Fibroblast of mammary gland (primary cell): ENCODE measurements at places on chromosomes 12 and 14.
A peak's percentile ranks its signal among the peaks of the same experiment; 100 is the strongest.

- peak; percentile 47 for DNase-seq
Observed at GRCh38 chr12:77372026-77372425, 306.7 kb upstream of the E2F7 start.

DNA sequence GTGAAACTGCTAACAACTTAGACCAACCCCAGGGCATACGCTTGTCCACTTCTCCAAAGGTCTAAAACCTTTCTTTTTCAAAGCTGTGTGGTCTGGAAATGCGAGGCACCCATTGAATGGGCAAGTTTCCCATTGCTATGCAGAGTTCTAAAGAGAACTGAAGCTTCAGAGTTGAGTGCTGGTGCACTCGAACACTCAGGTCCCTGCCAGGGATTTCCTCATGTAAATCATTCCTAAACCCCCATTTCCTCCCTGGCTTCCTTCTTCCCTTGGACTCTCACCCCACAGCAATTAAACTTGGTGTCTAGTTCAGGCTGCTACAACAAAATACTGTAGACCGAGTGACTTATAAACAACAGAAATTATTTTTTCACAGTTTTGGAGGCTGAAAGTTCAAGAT lies 2.2 kb upstream of the PXN start:
- DNase-seq: no peak

DNA sequence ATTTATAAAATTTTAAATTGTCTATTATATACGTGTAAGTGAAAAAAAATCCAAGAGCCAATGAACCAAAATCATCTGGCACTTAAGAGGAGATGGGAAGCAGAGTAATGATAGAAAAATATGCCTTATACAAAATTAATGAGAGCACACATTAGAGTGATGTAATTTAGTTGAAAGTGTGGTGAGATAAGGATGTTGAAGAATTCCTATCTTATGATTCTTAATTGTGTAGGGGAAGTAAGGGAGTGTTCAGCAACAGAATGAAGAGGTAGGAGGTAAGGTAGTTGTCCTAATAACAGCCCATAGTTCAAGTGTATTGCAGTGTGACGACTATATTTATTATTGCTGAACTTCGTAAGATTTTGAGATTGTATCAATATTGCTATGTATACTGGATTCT lies 843.4 kb upstream of the FLRT2 start:
- no peak for DNase-seq

DNA sequence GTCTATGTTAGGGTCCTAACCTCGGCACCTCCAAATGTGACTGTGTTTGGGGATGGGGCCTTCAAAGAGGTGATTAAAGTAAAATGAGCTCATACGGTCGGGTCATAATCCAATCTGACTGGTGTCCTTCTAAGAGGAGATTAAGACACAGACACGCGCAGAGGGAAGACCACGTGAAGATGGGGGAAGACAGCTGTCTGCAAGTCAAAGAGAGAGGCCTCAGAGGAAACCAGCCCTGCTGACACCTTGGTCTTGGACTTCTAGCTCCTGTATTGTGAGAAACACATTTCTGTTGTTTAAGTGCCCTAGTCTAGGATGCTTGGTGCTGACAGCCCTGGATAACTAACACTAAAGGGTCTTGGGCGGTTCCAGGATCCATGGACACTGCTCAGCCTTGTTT lies 109.6 kb downstream of the DICER1 start:
- no peak for DNase-seq

DNA sequence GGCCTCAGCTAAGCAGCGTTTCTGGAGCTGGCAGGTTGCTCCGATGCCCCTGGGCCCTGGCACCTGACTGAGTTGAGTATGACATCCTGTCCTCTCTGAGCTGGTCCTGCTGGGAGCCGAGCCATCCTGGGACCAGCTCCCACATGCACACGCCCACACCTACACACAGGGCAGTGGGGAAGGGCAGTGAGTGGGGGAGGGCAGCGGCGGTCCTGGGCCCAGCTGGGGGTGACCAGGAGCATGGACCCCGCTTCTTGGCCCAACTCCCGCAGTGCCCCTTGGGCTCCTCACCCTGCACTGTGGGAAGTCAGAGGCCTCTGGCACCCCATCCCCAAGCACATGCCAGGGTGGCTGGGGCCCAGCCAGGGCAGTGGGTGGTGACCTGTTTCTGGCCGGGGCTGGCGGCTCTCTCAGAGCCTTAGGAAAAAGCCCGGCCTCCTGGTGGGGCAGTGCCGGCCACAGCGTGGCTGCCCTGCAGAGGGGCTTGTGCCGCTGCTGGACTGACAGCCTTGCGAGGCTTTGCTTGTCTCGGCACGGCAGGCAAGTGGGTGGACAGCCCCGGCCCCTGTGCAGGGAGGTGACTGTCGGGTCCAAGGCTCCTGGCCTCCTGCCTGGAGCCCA lies 5.9 kb upstream of the CRIP2 start:
- no peak for DNase-seq

DNA sequence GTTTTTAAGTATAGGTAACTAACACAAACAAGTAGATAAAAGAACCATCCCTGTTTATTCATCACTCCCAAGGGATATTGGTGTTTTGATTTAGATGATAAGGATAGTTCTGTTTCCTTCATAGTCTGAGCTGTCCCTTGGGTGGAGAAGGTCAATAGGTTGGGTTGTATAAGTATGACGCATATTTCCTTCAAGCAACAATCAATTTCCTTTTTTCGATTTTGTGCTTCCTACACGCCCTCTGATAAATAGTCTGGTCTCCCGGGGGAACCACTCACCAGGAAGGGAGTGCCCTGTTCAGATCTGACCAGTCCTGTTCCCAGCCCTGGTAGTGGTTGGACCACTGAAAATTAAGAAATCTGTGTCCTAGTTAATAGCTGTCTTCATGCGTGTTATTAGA lies 378.8 kb upstream of the FAR2 start:
- DNase-seq: peak; percentile 22

- DNase-seq: peak; percentile 39
Observed at GRCh38 chr12:101039848-101040531, 170.0 kb downstream of the SLC5A8 start.

DNA sequence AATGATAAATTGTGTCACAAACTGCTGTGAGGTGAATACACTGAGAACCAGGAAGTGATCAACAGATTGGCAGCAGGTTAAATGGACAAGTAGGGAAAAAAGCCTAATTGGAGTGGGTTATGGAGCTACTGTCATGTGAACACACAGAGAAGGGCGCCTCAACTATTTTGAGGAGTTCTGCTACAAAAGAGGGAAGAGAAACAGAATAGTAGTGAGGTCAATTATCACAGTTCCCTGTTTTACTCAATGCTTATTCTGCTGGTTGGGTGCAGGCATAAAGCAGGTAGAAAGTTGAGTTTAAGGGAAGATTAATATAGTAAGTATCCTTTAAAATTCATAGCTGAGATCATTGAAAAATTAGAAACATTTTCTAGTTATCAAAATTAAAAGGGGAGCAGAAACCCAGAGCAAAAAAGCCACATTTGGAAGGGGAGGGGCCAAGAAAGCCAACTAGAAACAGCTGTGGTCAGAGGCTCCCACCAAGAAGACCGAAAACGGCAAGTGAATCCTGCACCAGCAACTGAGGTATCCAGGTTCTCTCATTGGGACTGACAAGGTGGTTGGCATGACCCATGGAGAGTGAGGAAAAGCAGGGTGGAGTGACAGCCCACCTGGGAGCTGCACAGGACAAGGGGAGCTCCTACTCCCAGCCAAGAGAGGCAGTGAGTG lies 105.7 kb downstream of the ZC3H14 start:
- DNase-seq: no peak

GRCh38 chr12:78584695-78585094 lies 279.9 kb upstream of the SYT1 start:
- DNase-seq: peak; percentile 45
